Activated gamma-delta T cell (primary cell): ENCODE measurements at places on chromosomes 16 and 17.

GRCh38 chr16:57685633-57686032 lies 9.0 kb upstream of the DRC7 start:
- DNase-seq, result no peak

- DNase-seq, result no peak
These were observed 81.1 kb downstream of the TBC1D16 start for GRCh38 chr17:79954281-79955166.

GRCh38 chr16:4924593-4925292 lies 12.2 kb downstream of the PPL start:
- no peak for DNase-seq

DNA sequence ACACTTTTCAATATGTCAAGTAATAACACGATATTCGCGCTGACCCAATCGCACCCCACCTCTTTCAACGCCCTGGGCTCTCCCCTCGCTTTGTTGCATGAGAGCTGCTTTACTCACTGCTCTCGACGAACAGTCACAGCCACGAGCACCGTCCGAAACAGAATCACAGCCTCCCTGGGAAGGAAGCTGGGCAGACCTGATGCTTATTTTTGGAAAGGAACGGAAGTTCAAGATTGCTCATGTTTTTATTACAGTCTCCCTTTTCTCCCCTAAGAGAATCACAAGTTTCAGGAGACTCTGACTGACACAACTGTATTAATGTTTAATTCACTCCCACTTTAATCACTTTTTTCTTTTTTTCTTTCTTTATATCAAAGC lies 67.8 kb downstream of the ANKRD11 start:
- no peak for DNase-seq

DNA sequence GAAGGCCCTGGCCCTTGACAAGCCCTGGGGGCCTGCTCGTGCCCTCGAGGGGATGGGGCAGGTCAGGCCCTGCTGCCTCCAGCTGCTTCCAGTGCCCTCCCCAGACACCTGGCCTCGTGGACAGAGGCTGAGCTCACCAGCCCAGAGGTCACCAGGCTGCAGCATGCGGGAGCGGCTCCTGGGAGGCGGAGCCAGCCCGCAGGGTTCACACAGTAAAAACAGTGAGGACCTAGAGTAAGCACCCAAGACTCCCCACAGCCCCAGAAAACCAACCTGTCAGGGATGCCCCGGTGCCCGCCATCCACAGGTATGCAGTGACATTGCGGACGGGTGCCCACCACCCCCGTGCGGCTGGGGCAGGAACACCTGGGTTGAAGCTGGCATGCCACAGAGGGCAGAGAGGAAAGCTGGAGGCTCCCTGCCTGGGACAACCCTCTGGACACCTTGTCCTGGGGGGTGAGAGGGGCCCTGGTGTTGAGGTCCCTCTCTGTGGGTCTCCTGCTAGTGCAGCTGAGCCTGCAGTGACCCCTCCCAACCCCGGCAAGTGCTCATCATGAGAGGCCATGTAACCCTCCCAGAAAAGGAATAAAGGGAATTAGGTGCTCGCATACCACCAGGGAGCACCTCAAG lies 62.1 kb downstream of the LMF1 start:
- DNase-seq, result no peak

DNA sequence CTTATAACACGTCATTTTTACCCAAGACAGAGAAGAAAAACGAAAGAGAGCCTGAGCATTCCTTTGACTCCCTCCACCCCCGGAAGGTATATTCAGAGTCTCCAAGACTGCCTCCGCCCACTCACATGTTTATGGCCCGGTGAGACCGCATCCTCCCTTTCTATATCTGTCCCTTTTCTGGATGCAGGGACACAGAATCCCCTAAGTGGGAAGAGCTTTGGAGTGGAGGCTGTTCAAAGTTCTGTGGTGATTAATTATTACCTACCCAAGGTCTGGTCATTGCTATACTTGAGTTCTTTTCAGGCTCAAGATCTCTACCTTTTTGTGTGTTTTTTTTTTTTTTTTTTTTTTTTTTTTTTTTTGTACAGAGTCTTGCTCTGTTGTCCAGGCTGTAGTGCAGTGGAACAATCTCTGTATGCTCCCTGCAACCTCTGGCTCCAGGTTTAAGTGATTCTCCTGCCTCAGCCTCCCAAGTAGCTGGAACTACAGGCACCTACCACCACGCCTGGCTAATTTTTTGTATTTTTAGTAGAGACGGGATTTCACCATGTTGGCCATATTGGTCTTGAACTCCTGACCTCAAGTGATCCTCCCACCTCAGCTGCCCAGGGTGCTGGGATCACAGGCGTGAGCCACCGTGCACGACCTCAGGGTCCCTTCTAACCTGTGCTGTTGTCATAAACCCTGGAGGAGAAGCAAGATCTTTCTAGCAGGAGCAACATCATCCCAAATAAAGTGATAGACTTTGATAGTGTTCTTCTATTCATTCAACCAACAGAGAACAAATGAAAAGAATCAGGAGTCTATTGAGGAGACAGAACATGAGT lies 407.1 kb downstream of the WWOX start:
- no peak for DNase-seq

- DNase-seq, result no peak
These were observed 54.4 kb downstream of the SF3B3 start for GRCh38 chr16:70578035-70578434.

GRCh38 chr16:25608002-25608401 lies 83.8 kb upstream of the HS3ST4 start:
- DNase-seq, result no peak

DNA sequence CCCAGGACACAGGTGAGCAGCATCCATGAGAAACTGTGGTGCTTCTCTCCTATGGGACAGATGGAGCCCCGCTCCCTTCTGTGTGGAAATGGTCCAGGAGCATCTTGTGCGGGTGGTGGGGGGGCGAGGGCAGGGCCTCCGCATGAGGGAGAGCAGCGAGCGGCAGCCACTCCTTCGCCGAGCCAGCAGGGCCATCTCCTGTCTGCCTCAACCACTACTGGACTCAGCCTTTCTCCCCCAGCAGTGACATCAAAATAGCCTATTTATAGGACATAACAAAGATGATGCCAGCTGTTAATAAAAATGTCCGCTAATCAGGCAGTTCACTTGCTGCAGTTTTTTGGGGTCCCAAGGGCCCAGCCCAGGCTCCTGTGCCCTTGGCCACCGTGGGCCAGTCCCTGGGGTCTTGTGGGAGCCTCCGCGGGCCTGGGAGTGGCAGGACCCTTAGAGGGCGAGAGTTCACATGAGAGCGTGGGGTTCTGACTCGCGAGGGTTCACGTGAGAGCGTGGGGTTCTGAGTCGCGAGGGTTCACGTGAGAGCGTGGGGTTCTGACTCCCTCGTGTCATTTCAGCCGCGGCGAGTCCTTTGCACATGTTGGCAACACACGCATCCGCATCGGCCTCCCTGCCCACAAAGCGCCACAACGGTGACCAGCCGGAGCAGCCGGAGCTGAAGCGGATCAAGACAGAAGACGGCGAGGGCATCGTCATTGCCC lies 47.4 kb downstream of the WDR45B start:
- DNase-seq, result no peak

- no peak for DNase-seq
These were observed 1046.6 kb downstream of the CDH8 start for GRCh38 chr16:60989592-60989991.

DNA sequence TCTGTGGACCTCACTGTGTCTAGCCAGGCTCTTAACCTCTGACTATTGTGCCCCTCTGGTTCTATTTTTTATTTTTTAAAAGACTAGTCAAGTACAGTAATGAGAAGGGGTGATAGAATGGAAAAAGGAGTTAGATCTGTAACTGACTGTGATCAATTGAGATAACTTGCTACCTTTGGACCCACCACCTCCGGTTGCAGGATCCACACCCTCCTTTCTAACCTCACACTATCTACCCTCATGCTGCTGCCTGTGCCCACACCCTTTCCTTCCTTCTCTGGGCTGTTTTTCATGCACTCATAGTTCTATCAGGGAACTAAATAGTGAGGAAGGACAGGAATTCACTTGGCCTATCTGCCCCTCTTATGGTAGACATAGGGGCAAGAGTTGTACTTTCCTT lies 172.3 kb downstream of the KATNIP start:
- DNase-seq, result no peak

GRCh38 chr17:61426482-61427304 lies 25.5 kb upstream of the TBX4 start:
- DNase-seq, result no peak

- no peak for DNase-seq
These were observed 111.7 kb downstream of the MAP2K6 start for GRCh38 chr17:69525920-69526841.

- no peak for DNase-seq
These were observed 3.3 kb downstream of the SRCIN1 start for GRCh38 chr17:38602453-38602852.

- no peak for DNase-seq
These were observed 355.1 kb upstream of the MON1B start for GRCh38 chr16:76835779-76836300.

DNA sequence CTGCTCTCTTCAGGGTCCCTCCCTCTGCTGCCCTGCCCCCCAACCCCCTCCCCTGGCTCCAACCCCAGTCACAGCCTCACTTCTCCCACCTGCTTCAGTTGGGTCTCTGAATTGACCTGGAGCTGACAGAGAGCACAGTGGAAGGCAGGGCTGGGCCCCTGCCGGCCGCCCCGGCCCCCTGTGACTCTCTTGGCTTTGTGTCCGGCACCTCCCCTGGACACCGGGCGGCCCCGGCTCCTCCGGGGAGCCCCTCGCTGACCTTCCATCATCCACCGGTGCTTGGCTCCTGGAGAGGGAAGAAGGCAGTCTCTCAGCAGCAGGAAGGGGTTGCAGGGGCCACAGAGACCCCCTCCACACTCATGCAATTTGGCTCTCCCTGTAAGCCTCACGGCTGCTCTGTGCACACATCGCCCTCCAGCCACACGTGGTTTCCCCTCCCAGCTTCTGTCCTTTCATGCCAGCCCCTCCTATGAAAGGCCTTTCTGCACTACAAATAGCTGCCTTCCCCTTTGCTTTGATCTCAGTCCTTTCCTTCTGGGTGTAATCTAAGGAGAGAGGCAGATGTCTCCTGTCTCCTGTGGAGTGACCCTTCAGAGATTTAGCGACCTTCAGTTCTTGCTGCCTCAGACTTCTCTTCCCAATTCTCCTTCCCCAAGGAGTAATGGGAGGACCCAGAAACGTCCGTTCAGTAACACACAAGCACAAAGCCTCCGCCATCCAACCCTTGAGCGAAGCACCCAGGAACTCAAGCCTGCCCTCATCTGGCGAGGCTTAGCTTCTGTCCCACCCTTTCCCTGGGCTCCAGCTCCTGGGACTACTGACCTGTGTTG lies 8.3 kb downstream of the NKIRAS2 start:
- DNase-seq, result no peak

DNA sequence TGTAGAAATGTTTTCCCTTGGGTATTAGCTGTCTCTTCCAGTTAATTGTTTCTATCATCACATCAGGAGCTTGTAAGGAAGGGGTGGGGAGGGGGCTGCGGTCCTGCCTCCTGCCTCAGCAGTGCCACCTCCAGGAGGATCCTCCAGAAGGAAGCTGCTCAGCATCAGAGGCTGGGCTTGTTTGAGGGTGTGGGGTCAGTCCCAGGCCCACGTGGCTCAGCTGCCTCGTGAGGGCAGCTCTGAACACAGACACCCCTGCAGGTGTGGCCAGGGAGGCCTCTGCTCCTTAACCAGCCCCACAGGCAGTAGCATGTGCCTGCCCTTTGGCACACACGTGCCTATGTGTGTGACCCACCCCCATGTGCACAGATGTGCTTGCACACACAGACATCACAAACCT lies 46.3 kb downstream of the MRM1 start:
- no peak for DNase-seq
